ENCODE measurements at places on chromosomes 5 and 9.

DNA sequence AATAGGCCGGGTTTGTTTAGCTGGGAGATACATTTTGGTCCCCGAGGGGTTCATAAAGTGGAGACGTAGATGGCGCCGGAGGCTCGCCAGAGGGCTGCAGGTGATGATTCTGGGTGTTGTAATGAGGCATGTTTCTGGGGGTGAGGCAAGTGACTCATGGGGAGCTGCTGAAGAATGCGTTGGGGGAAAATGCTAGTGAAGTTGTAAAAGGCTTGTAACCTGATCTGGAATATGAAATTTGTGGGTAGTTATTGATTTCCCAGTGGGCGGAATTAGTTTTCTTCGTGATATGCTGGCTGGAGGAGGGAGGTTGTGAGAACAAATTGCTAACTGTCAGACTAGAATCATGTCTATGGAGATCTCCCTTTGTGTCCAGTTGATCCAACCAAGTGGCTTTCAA lies 158.3 kb downstream of the DOCK2 start:
- DNase-seq, result no peak

- DNase-seq, result no peak
These were observed 156.4 kb downstream of the ARHGAP26 start for GRCh38 chr5:142926549-142926948.

DNA sequence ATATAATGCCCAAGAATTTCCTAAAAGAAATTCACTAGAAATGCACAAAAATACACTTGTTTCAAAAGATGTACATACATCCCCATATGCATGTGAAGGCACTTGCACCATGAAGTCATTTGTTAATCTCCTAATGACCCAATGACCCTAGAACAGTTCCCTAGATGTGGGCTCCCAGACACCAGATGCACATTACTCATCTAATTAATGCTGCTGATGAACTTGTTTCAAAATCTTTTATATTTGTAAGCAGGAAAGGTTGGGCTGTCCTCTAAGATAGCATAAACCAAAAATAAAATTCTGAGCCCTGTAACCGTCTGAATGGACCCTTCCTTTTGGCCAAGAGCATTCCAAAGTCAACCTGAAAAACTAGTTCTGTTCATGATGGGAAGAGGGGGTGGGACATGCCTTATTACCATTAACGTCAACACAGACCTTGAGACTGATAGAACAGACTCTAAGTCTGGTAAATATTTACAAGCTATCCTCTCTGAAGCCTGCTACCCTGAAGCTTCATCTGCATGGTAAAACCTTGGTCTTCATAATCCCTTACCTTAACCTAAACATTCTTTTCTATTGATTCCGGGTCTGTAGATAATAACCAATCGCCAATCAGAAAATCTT lies 91.0 kb upstream of the DAPK1 start:
- DNase-seq, result peak; percentile 12

DNA sequence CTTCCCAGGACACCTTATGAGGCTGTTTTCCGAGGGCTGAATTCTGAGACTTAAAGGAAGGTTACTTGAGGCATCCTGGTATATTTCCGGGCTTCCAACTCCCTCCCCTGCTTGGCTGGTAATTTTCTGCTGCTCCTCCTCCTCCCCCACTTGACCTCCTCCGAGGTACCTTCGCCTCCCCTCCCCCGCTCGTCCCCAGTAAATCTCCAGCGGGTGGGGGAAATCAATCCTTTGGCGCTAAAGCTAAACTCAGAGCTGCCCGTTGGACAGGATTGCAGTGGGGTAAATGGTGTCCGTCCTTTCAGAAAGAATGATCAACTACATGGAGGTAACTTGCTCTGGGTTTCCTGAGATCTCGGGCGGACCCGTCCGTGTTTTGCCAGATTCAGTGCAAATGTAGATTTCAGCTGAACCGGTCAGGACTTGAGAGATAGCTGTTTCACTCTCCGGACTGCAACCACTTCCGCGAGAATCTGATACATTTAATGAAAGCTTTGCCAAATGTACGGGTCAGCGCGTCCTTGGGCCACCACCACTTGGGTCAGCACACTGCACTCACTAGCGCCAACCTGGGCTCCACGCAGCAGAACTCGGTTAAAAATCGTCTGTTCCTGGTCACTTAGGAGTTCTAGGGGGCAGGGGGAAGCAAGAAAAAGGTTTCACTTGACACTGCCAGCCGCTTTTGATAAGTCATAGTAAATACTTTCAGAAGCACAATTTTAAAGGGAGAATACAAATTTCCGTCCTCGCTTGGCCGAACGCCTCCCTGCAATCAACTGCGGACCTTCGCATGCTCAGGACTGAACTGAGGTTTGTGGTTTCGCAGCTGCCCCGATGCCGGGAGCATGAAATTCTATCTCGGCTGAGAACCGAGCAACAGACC lies 4.6 kb upstream of the ISL1 start:
- no peak for DNase-seq

GRCh38 chr9:69657269-69657668 lies 14.9 kb downstream of the APBA1 start:
- DNase-seq, result no peak

DNA sequence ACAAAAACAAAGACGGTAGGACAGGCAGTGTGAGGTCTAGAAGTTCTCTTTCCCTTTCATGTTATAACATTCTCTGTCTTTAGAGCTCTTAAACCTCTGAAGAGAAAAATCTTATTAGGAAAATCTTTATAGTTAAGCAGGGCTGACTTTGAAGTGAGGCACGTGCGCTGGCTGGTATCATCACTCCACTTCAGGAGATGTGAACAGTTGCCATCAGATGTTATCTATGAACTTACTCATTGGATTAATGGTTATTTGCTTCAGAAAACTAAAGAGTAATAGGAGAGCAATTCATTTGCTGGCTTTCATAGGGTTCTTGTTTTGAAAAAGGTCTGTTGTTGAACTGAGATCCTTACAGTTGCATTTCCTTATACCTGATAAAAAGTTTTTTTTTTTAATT lies 25.7 kb downstream of the LRRTM2 start:
- DNase-seq, result no peak

GRCh38 chr9:100294806-100295205 lies 57.9 kb downstream of the TEX10 start:
- DNase-seq, result no peak

DNA sequence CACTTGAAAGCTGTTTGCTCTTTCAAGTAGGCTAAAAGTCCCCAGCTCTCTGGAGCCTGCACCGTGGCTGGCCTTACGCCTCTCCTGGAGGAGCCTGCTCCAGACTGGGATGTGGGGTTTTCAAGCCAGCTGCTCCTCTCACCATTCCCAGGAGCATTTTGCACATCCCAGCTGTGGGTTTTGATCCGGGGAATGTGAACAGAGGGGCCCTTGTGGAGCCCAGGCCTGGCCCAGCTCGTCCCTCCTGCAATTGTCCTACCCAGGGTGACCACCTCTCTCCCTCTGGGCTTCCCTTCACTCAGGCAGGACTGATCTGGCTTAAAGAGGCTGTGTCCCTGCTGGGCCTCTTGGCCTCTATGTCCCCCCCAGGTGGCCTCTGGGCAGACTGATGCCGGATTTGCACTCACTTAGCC lies 32.5 kb upstream of the TIFAB start:
- DNase-seq, result no peak

DNA sequence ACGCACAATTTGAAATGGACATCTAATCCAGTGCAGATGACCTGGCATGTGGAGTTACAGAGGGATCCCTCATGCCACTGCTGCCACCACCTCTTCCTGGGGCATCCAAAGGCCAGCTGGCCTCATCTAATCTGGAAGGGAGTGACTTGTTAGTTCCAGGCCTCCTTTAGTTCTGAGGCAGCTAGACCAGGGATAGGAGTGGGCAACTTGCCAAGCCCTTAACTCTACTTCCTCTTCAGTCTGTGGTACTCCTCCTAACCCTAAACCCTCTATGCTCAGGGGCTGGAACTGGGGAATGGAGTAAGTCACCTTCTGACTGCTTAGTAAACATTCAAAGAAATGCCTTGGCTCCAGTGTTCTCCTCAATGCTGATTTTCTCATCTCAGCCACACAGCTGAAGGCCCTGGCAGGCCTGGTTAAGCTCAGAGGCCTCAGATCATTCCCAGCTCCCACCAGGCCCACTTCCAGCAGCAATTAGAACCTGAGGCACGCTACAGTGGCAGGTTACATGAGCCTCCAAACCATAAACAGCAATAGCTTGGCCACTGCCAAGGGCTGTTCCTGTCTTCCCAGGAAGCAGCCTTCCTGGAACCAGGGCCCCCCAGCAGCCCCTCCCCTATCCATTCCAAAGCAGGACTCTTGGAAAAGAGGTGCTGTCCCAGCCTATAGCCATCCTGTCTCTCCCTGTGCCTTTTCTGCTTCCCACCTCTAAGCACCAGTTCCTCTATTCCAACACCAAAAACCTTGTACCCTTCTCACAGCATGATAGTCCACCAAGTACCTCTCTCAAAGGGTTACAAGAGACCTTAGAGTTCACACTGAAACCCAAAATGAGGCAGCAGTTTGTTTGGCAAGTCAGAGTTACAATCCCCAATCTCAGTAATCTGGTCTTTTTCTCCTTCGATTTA lies 2.0 kb downstream of the EIF4EBP3 start:
- DNase-seq, result peak; percentile 58

All from CD4-positive, alpha-beta T cell treated with Interleukin-4 for 1 hour (primary cell).